ENCODE measurements at places on chromosomes 16 and 17.

GRCh38 chr16:21643785-21644184 is 8.6 kb downstream of the IGSF6 start:
- DNase-seq = no peak

- no peak for DNase-seq
Observed at GRCh38 chr17:14871921-14872320, 393.2 kb downstream of the PMP22 start.

DNA sequence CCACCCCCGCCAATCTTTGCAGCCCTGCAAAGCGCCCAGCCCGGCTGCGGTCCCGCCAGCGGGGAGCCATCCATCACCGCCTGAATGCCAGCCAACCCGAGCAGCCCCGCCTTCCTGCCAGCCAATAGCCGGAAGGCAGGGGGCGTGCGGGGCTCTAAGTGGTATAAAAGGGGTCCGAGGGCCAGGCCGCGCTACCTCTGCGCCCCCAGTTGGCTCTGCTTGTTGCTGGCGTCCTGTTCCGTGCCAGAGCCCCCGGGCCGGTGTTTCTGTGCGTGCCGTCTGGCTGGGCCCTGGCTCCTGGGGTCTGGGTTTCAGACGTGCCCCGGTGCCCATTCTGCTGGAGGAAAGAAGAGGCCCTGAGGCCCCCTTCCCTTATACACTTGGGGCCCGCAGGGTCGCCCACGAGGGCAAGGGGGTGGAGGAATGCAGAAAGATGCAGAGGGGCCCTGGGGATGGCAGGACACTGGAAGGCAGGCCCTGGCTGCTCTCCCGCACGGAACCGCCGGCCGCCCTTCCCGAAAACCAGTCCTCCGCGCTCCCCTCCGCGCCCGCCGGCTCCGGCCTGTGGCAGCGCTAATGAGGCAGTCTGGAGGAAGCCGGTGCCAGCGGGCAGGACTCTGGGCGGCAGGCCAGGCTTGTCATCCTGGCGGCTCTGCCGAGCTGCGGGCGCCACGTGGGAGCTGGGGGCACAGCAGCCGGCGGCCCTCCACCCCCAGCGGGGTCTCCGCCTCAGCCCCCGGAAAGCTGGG is 14.0 kb downstream of the COPZ2 start:
- no peak for DNase-seq

GRCh38 chr17:77070888-77071279 is 69.9 kb upstream of the SEC14L1 start:
- no peak for DNase-seq

DNA sequence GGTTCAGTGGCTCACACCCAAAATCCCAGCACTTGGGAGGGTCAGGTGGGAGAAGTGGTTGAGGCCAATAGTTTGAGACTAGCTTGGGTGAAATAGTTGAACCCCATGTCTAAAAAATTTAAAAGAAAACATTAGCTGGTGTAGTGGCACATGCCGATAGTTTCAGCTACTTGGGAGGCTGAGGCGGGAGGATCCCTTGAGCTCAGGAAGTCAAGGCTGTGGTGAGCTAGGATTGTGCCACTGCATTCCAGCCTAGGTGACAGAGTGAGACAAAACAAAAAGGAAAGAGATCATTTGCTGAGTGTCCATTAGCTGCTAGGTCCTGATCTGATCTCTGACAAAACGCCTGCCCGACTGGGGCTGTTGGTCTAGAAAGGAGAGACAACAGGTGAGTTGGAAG is 14.1 kb upstream of the DBNDD1 start:
- DNase-seq = no peak

GRCh38 chr16:50367777-50368409 is 895 bp downstream of the BRD7 start:
- DNase-seq = no peak
